A549 treated with CORT108297 at 1 μM for 4 hours (cell line): ENCODE measurements at places on chromosomes 6 and 20. TPM values are rescaled to one million over a fixed set of nuclear protein-coding genes. Genes with fewer than 3 reads are reported as not detected.

DEF6 gene
- total RNA-seq: 0.03 to 0.07 TPM (median 0.06 TPM) in 3 of 5 replicates, not detected in the others

APMAP gene
- 160 to 168 TPM (median 163 TPM) in 5 replicates for total RNA-seq

TREML2 gene
- not detected in 5 replicates for total RNA-seq

KCNG1 gene
- total RNA-seq: 15.0 to 32.1 TPM (median 19.5 TPM) in 5 replicates

MYBL2 gene
- 71.5 to 82.4 TPM (median 76.0 TPM) in 5 replicates for total RNA-seq

CTCFL gene
- total RNA-seq: 0.03 to 0.06 TPM (median 0.06 TPM) in 4 of 5 replicates, not detected in the other

SLC52A3 gene
- total RNA-seq: 0.36 to 0.72 TPM (median 0.58 TPM) in 5 replicates

EFCAB8 gene
- total RNA-seq: not detected in 5 replicates

OR2H1 gene
- total RNA-seq: not detected in 5 replicates

SLC22A23 gene
- 7.9 to 10.6 TPM (median 9.9 TPM) in 5 replicates for total RNA-seq

SLC32A1 gene
- total RNA-seq: not detected in 5 replicates

RBM24 gene
- total RNA-seq: 8.3 to 11.2 TPM (median 9.7 TPM) in 5 replicates
